ENCODE measurements at places on chromosomes 1 and 21.

DNA sequence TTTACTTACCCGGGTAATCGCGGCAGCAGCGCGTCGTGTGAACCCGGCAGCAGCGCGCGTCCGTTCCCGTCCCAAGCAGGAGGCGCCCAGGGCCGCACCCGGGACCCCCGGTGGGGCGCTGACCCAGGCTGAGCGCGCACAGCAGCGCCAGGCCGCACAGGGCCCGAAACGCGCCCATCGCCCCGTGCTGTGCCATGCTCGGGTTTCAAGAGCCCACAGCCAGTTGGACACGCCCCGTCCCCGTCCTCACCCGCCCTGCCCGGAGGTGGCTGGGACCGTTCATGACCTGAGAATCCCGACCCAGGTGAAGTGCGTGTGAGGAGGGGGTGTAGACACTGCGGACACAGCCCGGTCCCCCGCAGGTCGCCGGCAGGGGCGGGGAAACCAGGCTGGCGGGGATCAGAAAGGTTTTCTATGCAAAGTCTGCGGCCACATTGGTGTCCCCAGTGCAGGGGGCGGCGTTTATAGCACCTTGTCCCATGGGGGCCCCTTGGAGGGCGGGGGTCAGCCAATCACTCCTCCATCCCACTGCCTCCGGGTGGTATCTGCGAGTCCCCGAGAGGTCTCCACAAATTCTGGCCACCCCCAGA, at the start of gene TNFRSF18:
Gene TNFRSF18, minus strand, starts transcription at position 217 of the 590 bp plus-strand sequence. Its CDS starts 21 bp downstream, at position 196.
- DNase-seq: peak; percentile 34

DNA sequence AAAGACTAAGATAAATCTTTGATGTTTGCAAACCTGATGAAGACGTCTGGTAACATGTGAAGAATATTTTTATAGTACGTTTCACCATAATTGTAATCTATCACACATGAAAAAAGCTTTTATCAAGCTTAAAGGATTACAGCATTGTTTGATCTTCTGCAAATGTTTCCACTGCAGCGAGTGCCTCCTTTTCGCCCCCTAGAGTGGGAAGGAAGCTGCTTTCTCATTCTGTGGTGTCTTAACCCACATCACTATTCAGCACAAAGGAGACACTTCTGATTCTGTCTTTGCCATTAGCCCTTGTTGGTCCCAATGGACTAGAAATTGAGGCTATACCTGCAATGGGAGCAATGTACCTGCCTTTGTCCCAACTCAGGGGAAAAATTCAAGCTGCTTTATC, 46.0 kb upstream of the IL12RB2 start:
- DNase-seq: no peak

GRCh38 chr21:25887646-25888306, 153.0 kb downstream of the GABPA start:
- no peak for DNase-seq

GRCh38 chr1:56133522-56134472, 445.6 kb downstream of the PLPP3 start:
- DNase-seq: no peak

- no peak for DNase-seq
Observed at GRCh38 chr1:110878993-110879392, 6.0 kb downstream of the CD53 start.

- no peak for DNase-seq
Observed at GRCh38 chr1:43977376-43978263, 1.4 kb upstream of the B4GALT2 start.

- DNase-seq: no peak
Observed at GRCh38 chr1:24898909-24899439, 31.1 kb downstream of the RUNX3 start.

Measured in T-helper 1 cell (primary cell).